ENCODE measurements at places on chromosomes 13 and 19. TPM values are rescaled to one million over a fixed set of nuclear protein-coding genes. Genes with fewer than 3 reads are reported as not detected.

DAND5 gene
- 0.22 TPM for total RNA-seq

DNA sequence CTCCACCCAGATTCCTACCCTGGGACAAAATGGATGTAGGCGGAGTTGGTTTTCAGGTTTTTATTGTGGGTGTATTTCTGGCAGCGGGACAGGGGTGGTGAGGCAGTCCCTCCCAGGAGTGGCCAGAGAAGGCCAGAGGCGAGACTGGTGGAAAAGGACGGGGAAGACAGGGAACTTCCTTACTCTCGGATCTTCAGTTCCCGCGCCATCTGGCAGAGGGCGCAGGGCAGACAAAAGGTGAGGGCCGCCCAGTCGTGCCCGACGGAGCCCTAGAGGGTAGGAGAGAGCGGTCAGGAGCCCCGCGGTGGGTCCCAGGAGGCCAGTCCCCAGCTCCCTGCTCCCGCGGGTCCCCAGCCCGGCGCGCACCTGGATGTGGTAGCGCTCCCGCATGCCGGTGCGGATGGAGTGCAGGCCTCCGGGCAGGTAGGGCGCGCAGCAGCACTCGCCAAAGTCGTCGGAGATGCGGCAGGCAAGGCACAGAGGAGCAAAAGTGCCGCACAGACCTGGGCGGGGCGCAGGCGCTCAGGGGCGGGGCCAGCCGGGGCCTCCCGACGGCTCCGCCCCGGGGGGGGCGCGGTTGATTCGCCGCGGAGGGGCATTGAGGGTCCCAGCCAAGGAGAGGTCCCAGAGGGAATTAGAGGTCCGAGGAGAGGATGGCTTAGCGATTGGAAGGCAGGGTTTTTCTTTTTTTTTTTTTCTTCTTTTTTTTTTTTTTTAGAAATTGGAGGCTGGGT lies 3.0 kb downstream of the CNFN start:
- peak; percentile 87 for ATAC-seq

DNA sequence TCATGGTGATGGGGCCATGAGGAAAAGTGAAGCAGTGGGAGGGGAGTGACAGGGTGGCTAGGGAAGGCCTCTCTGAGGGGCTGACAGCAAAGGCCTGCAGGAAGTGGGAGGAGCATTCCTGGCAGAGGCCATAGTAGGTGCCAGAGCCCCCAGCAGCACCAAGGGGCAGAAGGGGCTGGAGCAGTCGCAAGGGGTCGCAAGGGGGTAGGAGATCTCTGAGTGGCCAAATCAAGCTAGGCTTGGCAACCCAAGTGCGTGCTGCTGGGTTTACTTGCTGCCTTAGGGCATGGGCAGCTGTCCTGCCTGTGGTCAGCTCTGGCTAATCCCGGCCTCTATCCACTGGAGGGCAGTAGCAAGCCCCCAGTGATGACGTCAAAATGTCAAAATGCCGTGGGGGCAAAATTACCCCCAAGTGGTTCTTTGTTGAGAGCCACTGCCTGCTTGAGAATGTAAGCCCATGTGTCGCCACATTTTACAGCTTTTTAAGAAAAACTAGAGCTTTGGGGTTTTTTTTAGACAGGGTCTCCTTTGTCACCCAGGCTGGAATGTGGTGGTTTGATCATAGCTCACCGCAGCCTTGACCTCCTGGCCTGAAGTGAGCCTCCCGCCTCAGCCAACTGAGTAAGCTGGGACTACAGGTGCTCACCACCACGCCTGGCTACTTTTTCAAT lies 11.8 kb downstream of the CCDC97 start:
- no peak for ATAC-seq

SPRED3 gene
- total RNA-seq: 5.5 TPM

DNA sequence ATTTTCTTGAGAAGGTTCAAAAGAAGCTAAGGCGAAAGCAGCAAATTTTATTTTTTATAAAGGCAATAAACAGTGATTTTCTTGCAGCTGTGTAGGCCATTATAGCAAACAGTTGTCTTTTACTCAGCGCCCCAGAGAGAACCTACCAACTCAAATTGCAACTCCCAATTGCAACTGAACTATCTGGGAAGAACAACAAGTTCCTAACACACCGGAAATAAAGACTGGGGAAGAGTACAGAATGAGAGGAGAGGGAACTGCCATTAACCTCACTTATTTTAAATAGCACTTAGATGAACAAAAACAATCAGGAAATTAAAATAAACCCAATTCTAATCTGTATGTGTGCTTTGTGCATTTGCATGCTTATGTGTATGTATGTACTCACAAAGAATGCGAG lies 171.1 kb downstream of the KCTD12 start:
- no peak for ATAC-seq

URAD gene
- not detected for total RNA-seq

- no peak for ATAC-seq
These were observed 57.9 kb downstream of the RFC3 start for GRCh38 chr13:33875618-33876401.

PSPN gene
- total RNA-seq: 2.8 TPM

GRCh38 chr19:30226464-30227011 lies 145.6 kb upstream of the ZNF536 start:
- peak; percentile 7 for ATAC-seq

DNA sequence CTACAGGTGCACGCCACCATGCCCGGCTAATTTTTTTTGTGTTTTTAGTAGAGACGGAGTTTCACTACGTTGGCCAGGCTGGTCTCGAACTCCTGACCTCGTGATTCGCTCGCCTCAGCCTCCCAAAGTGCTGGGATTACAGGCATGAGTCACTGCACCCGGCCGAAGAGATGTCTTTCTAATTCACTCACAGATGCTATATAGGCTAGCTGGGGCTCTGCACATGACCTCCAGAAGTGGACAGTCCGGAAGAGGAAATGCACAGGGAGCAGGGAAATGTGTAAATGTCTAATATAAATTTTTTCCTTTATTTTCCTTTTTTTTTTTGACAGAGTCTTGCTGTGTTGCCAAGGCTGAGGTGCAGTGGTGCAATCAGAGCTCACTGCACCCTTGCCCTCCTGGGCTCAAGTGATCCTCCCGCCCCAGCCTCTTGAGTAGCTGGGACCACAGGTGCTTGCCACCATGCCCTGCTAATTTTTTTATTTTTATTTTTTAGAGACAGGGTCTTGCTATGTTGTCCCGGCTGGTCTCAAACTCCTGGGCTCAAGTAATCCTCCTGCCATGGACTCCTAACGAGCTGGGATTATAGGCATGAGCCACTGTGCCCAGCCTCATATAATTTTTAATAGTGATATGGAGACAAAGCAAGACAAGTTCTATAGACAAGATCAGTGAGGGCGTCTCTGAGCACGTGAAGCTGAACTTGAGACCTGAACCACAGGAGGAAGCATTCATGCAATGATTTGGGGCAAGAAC lies 8.4 kb downstream of the GIPC1 start:
- ATAC-seq: no peak

DNA sequence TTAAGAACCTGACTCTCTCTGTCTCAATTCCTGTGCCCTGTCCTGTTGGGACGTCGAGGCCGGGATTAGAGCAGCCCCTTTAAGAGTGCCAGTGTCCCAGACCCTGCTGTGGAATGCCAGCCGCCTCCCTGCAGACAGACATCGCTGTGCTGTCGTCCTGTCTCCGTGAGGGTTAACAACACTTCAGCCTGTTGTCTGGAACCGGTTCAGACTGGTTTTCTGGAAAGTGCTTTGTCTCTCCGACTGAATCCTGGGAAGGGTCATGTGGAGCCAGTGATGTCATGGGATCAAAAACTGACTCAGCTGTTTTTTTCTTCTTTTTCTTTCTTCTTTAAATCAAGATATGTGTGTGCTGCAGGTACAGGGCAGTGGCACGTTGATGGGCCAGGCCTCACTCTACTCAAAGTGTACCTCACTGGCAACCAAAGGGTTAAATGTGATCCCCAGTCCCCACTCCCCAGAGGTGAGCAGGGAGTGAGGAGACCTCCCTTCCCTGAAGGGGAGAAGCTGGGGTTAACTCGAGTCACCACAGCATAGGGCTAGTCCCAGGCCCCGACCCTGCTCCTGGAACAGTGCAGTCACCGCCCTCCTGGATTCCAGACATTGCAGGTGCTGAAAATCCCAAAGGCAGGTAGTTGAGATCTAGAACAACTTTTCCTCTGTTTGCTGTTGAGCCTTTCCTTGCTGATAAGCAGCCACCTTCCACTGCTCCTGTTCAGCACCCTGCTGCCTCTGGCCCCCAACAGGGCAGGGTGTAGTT lies 50.8 kb downstream of the TSSK6 start:
- ATAC-seq: peak; percentile 36

- no peak for ATAC-seq
These were observed 85.3 kb upstream of the RAP2A start for GRCh38 chr13:97348569-97349100.

- no peak for ATAC-seq
These were observed 1344.9 kb downstream of the UQCRFS1 start for GRCh38 chr19:27868007-27868406.

GRCh38 chr13:93708308-93709075 lies 481.9 kb downstream of the GPC6 start:
- no peak for ATAC-seq

DNA sequence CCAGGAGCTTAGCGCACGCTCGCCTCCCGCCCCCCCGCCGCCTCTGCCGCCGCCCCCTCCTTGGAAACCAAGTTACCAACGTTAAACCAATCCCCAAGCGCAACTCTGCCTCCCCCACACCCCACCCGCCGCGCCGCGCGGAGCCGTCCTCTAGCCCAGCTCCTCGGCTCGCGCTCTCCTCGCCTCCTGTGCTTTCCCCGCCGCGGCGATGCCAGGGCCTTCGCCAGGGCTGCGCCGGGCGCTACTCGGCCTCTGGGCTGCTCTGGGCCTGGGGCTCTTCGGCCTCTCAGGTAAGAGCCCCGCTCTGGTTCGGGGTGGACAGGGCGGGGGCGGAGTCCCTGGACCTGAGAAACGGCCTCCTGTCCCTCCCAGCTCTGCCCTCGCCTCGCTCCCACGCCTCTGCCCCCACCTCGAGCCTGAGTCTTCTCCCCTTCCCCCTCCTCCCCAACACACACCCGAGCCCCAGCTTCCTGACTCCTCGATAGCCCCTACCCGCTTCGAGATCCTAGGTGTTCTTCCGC lies at the start of gene ICAM5:
TSS of gene ICAM5 (plus strand) at position 117 of the 521 bp plus-strand sequence. CDS start at position 209, 92 bp downstream.
- ATAC-seq: no peak

GRCh38 chr19:54457773-54458647 lies 5.6 kb downstream of the LENG9 start:
- no peak for ATAC-seq

COL5A3 gene
- total RNA-seq: not detected

GRCh38 chr13:24361113-24361512 lies 51.7 kb downstream of the C1QTNF9 start:
- ATAC-seq: no peak

GRCh38 chr13:21033856-21034602 lies 27.4 kb downstream of the LATS2 start:
- ATAC-seq: peak; percentile 68

KHSRP gene
- total RNA-seq: 108 TPM

GRCh38 chr13:19048381-19048780 lies 133.2 kb downstream of the TUBA3C start:
- no peak for ATAC-seq

- ATAC-seq: no peak
These were observed 579.5 kb downstream of the DCT start for GRCh38 chr13:93899981-93900380.

GRCh38 chr13:103437651-103438050 lies 371.4 kb upstream of the SLC10A2 start:
- ATAC-seq: no peak

DNA sequence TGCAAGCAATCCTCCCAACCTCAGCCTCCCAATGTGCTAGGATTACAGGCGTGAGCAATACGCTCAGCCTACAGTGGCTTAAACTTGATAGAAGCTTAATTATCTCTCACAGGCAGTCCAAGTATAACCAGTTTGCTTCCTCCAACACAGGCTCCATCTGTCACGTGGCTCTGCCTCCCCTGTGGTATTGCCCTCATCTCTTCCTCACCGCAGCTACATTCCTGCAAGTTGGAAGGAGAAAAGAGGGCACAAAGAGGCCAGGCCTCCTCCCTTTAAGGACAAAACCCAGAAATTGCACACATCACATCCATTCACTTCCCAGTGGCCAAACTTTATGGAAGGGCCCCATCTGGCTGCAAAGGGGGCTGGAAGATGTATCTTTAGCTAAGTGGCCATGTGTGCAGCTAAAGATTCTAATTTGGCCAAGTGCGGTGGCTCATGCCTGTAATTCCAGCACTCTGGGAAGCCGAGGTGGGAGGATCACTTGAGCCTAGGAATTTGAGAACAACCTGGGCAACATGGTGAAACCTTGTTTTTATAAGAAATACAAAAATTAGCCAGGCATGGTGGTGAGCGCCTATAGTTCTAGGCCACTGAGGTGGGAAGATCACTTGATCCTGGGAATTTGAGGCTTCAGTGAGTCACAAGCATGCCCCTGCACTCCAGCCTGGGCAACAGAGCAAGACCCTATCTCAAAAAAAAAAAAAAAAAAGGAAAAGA lies 3.1 kb upstream of the SDHAF1 start:
- ATAC-seq: no peak

- ATAC-seq: no peak
These were observed 822 bp upstream of the PTPRS start for GRCh38 chr19:5341448-5341820.

ILF3 gene
- total RNA-seq: 212 TPM

- ATAC-seq: no peak
These were observed 172.7 kb upstream of the ZNF507 start for GRCh38 chr19:32172566-32173160.

DNA sequence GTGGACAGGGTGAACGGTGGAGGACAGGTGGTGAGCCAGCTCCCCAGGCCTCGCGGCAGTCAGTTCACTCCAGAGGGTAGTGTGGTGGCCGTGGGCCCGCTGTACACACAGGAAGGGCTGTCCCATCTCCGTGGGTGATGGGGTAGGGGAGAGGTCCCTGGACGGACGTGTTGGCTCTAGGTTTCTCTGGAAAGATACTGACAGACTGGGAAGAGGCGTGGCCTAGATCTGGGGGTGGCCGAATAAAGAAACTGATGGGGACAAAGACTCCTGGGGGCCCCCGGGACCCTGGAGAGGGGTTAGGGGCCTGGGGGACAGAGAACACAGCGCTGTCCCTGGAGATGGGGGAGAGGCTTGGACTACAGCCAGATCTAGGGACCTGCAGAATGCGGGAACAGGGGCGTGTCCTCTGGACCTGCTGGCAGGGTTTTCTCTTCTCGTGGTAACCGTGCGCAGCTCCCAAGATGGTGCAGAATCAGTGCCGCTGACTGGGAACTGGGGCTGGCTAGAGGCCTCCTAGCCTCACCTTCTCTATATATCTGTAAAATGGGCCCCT lies 4.0 kb upstream of the PRAM1 start:
- peak; percentile 11 for ATAC-seq

GRCh38 chr19:55112777-55113569 lies 4.5 kb downstream of the PPP1R12C start:
- ATAC-seq: no peak

KANK3 gene
- total RNA-seq: 1.5 TPM

FCAR gene
- total RNA-seq: not detected

GRCh38 chr19:10293637-10294367 lies 4.0 kb downstream of the ICAM5 start:
- no peak for ATAC-seq

GRCh38 chr13:41842036-41842620 lies 118.8 kb downstream of the VWA8 start:
- no peak for ATAC-seq

DNA sequence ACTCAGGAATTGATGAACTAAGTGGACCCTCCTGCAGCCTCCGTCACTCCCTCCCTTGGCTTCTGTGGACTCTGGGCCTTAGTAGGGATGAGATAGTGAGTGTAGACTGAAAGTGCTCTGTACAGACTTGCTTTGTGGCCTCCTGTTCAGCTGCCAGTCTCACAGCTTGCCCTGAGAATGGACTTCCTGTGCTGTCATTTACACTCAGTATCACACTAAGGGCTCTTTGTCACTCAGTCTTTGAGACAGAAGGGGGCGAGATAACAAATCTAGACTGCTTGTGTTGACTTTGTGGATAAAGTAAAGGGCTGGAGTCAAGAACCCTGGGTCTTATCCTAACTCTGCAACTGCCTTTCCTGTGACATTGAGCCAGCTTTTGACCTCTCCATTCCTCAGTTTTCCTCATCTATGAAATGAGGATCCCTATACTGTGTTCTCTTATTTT lies 21.0 kb upstream of the SPRY2 start:
- no peak for ATAC-seq

All from motor neuron (in vitro differentiated cells).